Stimulated activated CD8-positive, alpha-beta memory T cell treated with anti-CD3 and anti-CD28 coated beads, Interleukin-4, amount 100 ng/mL, for 1 hour (primary cell): ENCODE measurements at places on chromosomes 3 and 15.

DNA sequence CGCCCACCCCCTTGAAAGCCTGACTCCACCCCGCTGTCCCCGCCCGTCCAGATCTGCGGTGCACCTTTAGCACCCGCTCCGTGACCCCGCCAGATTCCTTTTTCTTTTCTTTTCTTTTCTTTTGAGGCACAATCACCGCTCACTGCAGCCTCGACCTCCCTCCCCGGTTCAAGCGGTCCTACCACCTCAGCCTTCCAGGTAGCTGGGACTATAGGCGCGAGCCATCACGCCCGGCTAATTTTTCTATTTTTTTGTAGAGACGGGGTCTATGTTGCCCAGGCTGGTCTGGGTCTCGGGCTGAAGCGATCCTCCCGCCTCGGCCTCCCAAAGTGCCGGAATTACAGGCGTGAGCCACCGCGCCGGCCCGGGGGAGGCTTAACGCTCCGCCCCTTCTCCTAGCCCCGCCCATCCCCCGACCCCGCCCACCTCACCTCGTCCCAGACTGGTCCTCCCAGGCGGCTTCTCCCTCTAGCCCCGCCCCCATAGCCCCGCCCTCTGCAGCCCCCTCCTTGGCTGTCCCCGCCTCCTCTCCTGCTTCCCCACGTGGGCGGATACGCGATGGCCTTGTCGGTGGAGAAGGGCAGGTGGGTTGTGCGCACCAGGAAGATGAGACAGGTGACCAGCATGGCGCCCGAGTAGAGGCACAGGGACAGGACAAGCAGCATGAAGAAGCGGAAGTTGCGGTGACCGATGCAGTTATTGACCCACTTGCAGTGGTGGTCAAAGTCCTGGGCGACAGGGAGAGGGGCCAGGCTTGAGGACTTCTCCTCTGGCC is 3.2 kb downstream of the ZDHHC19 start:
- DNase-seq = peak; percentile 36

- no peak for DNase-seq
Observed at GRCh38 chr15:75531041-75531450, 48.1 kb downstream of the PTPN9 start.

DNA sequence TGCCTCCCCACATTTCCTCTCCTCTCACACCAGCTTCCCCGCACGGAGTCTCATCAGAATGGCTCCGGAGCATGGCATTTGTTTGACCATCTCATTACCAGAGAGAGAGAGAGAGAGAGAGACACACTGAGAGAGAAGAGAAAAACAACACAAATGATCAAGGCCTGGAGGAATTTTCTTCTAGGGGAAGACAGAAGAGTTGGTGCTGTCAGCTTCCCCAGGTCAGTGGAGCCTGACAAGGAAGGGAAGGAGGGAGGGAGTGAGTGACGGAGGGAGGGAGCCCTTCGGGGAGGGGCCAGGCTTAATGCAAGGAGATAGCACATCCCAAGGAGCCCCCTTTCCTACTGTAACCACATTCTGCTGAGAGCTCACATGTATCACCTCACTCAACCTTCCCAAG is 9.1 kb downstream of the ST8SIA2 start:
- no peak for DNase-seq

DNA sequence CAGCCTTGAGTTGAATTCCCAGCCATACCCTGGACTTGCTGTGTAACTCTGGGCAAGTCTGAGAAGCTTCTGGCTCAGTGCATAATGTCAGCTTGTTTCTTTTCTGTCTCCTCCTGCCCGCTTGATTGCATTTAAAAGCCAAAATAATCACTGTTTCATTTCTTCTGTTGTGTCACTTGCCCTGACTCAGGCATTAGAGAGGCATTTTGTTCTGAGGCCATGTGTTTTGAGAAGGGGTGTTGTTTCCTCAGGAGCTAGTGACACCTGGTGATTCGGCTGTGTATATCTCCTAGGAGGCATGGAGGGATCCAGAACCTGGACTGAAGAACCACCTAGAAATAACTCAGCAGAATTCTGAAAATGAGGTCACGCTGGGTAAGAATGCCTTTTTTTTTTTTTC is 16.0 kb downstream of the WDR73 start:
- no peak for DNase-seq

- no peak for DNase-seq
Observed at GRCh38 chr15:70701891-70702568, 61.3 kb downstream of the UACA start.

DNA sequence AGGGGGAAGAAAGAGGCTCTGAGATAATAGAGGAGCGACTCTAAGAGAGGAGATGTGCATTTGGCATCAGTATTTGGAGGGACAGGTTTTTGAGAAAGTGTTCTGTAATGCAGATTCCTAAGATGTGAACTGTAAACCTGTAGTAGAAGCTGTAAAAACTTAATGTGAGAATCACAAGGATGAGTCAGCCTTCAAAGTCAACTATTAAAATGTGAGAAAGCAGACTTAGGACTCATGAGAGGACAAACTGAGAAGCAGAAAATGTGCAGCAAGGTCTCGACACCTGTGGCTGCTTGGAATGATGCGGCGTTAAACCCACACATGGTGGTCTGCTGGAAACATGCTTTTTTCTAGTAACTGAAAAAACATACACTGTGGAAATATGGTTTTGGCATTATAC is 36.0 kb downstream of the USP13 start:
- no peak for DNase-seq

DNA sequence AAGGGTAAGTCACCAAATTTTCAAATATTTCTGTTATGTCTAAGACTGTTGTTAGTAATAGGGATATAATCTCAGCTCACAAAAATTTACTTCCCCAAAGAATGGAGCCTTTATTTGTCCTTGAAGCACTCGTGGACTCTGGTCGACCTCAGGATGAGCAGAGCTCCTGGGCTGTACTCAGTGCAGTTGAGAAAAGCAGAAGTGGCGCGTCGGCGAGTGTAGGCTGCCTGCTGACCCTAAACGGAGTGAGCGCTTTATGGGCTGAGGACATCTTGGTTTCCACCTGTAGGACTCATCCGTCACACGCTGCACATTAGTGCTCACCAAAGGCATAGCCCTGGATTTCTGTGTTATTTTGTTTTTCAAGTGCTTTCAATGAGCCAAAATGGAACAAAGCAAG is 11.0 kb downstream of the GABRA5 start:
- DNase-seq = no peak

- no peak for DNase-seq
Observed at GRCh38 chr3:110577854-110578253, 493.8 kb upstream of the NECTIN3 start.

DNA sequence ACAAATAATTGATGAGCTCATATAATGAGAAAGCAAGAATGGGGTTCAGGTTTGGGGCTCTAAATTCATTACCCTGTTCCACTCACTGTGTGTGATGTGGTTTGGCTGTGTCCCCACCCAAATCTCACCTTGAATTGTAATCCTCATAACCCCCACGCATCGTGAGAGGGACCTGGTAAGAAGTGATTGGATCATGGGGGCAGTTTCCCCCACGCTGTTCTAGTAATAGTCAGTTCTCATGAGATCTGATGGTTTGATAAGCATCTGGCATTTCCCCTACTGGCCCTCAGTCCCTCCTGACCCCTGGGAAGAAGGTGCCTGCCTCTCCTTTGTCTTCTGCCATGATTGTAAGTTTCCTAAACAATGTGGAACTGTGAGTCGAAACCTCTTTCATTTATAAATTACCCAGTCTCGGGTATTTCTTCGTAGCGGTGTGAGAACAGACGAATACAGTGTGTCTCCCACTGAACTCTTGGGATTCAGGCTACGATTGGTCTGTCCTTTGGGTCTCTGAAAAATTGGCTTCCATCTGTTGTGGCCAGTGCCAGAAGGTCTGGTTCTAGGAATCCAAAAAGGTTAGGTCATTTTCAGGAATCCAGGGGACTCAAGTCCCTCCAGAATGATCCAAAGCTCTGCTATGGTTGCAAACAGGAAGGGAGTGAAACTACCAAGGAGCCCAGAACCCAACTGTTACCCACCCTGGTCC is 87.7 kb downstream of the XXYLT1 start:
- no peak for DNase-seq

- no peak for DNase-seq
Observed at GRCh38 chr3:18837137-18837755, 311.1 kb upstream of the KCNH8 start.

DNA sequence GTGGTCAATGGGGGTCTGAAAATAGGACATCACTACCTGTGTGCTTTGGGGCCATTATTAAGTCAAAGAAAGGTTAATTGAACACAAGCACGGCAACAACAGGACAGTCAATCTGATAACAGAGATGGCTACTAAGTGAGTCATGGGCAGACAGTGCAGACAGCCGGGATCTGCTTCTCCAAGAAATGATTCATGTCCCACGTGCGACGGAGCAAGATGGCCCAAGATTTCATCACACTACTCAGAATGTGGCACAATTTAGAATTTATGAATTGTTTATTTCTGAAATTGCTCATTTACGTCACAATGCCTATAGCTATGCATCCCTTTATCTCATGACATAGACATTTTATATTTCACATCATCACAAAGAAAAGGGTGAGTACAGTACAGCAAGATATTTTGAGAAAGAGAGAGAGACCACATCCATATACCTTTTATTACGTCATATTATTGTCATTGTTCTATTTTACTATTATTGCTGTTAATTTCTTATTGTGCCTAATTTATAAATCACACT is 770.6 kb upstream of the NR2F2 start:
- DNase-seq = no peak

DNA sequence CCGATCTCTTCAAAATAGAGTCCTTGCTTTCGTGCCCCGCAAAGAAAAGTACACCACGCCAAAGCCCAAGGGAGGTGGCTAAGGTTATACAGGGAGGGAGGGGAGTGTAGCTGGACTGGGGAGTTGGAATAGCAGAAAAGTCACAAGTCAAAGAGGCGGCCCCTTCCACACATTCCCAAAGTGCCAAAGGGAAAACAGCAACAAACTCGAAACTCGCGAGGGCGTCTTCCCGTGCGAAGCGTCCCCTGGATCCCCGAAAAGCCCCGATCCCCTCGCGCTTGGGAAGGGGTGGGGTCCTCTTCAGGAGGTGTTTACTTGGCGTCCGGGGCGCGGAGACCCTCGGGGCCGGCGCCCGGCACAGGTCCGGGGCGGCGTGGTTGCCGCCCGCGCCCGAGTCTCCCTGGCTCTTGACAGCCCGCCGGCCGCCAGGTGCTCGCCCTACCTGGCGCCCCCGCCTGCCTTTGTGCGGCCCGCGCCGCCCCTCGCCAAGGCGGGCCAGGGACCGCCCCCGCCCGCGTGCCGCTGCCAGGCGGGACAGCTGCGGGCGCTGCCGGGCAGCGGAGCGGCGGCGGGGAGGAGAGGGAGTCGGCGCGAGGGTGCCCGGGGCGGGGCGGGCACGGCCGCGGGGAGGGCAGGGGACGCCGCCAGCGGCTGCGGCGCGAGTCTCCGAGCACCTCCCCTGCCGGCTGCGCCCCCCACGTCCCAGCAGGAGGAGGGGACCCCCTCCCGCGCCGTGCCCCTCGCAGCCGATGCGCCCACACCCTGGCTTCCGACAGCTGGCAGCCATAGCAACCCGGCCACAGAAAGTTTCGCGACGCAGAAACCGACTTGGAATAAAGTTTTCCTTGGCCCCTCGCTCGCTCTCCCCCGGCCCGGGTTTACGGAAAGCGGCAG is 966 bp downstream of the MYO1E start:
- no peak for DNase-seq

GRCh38 chr3:39208463-39209055 is 16.2 kb upstream of the XIRP1 start:
- no peak for DNase-seq

GRCh38 chr3:52441772-52442332 is 3.1 kb downstream of the SEMA3G start:
- no peak for DNase-seq

GRCh38 chr3:196275126-196275525 is 12.4 kb downstream of the PCYT1A start:
- DNase-seq = no peak

GRCh38 chr15:68518046-68518445 is 60.7 kb upstream of the CORO2B start:
- DNase-seq = no peak
